Ecto neural progenitor cell (in vitro differentiated cells): ENCODE measurements at places on chromosomes 13 and 19.

DNA sequence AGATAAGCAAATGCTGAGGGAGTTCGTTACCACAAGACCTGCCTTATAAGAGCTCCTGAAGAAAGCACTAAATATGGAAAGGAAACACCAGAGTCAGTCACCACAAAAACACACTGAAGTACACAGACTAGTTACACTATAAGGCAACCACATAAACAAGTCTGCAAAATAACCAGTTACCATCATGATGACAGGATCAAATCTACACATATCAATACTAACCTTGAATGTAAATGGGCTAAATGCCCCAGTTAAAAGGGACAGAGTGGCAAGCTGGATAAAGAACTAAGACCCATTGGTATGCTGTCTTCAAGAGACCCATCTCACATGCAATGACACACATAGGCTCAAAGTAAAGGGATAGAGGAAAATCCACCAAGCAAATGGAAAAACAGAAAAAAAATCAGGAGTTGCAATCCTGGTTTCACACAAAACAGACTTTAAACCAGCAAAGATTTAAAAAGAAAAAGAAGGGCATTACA lies 26.6 kb downstream of the CCDC122 start:
- DNase-seq: no peak

DNA sequence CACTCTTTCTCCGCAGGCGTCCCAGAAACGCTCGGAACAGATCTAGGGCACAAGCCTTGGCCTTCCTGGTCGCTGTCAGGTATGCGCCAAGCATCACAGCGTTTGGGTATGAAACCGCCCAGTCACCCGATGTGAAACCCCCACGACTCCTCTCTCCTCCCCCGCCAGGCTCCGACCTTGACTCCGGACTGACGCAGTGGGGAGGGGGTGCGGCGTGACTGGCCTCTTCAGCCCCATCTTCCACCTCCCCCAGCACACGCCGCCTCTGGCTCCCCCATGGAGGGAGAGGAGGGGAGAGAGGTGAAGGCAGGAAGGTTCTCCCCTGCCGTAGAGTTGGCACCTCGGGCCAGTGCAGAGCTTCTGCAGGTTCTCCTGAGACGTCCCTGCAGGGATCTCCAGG lies 22.0 kb upstream of the ARHGEF7 start:
- DNase-seq: no peak

DNA sequence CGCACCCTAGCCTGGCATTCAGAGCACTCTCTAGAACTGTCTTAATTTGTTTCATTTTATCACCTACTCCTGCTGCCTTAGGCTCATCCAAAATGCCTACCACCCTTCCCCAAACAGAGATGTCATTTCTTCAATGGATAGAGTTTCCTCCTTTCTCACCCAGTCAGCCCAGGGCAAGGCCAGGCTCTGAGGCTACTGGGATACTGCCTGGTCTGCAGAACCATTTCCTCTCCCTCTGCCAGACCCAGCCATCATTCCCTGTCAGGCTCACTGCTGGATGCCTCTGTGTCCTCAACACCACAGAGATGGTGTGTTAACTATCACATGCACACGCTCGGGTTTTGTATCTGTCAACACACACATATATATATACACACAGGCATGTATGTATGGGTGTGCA lies 47.2 kb downstream of the C13orf42 start:
- no peak for DNase-seq

DNA sequence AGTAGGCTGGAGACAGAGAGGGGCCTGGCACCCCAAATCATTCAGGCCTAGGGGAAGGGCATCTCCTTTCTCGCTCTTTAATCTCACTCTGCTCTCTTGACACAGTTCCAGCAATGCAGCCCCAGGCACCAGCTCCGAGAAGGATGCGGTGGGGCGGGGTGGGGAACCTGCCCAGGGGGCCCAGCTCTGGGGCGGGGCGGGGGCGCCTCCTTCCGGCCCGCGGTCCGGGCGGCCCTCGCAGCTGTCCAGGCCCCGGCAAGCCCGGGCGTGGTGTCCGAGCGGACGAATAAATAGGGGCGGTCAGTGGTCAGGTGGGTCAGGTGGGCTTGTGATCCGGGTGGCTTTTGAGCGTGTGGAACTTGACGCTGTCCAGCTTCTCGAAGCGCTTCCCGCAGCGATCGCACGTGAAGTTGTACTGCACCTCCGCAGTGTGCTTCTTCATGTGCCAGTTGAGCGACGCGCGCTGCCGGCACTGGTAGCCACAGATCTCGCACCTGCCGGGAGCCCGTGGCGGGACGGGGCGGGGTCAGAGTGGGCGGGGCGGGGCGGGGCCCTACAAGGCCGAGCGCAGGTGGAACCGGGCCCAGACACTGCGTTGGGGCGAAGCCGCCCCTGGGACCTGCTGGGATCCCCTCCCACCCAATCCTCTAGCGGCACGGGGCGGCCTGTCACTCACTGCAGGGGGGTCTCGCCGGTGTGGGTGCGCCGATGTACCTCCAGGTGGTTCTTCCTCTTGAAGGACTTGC lies 2.7 kb upstream of the ELAVL3 start:
- DNase-seq: peak; percentile 41

DNA sequence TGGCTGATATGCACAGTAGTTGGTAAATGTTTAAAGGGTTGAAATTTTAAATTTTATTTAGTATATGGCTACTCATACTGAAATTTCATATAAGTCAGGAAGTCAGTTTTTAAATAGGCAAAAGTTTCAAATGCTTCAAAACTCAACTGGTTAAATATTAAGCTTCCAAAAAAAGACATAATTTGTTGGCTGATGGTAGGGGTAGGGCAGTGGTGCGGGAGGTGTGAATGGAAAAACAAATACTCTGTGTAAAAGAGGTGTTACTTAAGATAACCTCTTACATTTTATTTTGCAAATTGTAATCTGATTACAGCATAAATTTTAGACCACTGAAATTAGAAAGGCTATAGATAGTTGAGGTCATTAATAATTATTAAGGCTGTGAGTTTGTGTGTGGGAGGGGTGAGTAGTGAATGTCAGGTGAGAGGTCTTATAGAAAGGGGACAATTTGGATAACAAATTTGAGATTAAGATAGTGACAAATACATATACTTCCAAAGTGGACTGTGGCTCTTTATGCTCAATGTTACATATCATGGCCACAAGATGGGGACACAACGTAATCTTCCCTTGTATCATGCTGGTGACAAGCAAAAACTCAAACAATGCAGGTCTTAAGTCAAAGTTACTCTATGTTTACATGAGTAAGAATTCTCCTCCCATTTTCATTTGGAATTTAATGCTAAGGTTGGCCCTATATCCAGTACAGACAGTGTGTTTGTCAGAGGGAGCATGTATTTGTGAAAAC lies 36.6 kb upstream of the OXGR1 start:
- DNase-seq: no peak

- no peak for DNase-seq
Measured at GRCh38 chr13:23372264-23372906, 61.1 kb downstream of the SACS start.

DNA sequence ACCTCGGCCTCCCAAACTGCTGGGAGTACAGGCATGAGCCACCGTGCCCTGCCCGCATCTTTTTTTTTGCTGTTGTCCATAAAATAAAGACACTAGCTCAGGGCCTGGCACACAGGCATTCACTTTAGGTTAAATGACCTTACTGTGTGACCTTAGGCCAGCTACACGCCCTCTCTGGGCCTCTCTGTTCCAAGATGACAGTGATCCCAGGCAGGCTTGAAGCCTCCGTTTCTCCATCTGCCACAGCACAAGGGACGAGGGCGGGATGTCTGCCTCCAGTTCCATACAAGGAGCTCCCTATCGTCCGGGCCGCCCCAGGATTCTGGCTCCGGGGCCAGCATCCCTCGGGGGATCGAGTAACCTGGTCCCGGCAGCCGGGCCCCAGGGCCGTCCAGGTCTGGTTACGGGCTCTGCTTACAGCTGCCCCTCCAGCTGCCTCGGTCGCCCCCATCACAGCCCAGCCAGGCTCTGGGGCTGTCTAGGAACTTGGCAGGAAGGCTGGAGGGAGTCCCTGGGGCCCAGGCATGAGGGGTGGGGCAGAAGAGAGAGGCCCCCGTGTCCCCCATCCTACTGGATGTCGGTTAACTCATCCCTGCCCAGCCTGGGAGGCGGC lies 11.9 kb upstream of the SEMA6B start:
- DNase-seq: no peak
